ENCODE measurements at places on chromosomes 13 and 19. TPM values are rescaled to one million over a fixed set of nuclear protein-coding genes. Genes with fewer than 3 reads are reported as not detected.

Gene NLRP7
- not detected for total RNA-seq

Gene TGFBR3L
- total RNA-seq: 0.31 TPM

GRCh38 chr13:109684824-109685202 is 101.6 kb downstream of the IRS2 start:
- no peak overlapping the region for H3K4me3 ChIP-seq
- H3K4me1 ChIP-seq: peaks cover 7% of the 10 kb centered on the region
- peak; percentile 83 for DNase-seq
- H3K27me3 ChIP-seq: peaks cover 8% of the 10 kb centered on the region
- H3K27ac ChIP-seq: no peak overlapping the region

- H3K36me3 ChIP-seq: no peaks in the 10 kb centered on the region
- H3K4me3 ChIP-seq: no peak overlapping the region
- no peak for DNase-seq
- H3K27me3 ChIP-seq: no peaks in the 10 kb centered on the region
- H3K4me1 ChIP-seq: peaks cover 2% of the 10 kb centered on the region
Measured at GRCh38 chr13:106472621-106473020, 62.8 kb downstream of the EFNB2 start.

Gene ZNF28
- 14.9 TPM for total RNA-seq

Gene IRGQ
- 11.4 TPM for total RNA-seq

- H3K27ac ChIP-seq: no peak overlapping the region
- no peak overlapping the region for H3K4me3 ChIP-seq
- no peaks in the 10 kb centered on the region for H3K36me3 ChIP-seq
- no peak for DNase-seq
- no peaks in the 10 kb centered on the region for H3K4me1 ChIP-seq
- H3K27me3 ChIP-seq: no peaks in the 10 kb centered on the region
Measured at GRCh38 chr19:32773126-32773525, 53.6 kb downstream of the TDRD12 start.

Gene CACNA1A
- total RNA-seq: 0.58 TPM

Gene CYP4F2
- not detected for total RNA-seq

Gene ATP4A
- not detected for total RNA-seq

DNA sequence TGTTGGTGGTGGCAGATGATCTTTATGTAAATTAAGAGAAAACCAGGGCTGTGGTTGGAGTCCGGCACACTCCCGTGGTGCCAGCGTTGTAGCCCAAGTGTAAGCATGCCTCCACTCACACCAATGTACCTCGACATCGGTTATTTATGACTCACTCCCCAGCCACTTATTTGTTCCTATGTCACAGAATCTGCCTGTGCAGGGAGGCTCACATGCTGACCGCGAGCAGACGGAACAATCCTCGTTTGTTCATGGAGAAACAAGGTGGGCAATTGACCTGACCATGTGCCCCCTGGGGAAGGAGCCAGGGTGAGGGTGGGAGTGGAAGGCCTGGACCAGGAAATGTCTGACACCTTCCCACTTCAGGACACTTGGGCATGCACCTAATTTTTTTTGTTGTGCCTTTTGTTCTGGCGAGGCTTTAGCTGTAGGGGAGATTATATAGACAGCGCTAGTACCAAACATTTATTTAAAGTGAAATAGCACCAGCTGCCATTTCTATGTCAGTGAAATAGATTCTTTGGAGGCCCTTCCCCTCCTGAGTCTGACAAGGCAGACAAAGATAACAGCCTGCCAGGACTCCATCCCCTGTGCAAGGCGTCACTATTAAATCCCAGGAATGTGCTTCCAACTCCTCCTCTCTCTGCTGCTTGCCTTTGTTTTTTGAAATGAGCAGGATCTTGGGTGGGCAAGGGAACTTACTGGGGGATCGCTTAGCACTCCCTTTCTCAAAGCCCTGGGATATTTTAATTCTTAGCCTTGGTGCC is 394.2 kb downstream of the FGF9 start:
- peak; percentile 23 for DNase-seq
- H3K27me3 ChIP-seq: no peaks in the 10 kb centered on the region
- peaks cover 13% of the 10 kb centered on the region for H3K4me1 ChIP-seq
- H3K27ac ChIP-seq: no peak overlapping the region

DNA sequence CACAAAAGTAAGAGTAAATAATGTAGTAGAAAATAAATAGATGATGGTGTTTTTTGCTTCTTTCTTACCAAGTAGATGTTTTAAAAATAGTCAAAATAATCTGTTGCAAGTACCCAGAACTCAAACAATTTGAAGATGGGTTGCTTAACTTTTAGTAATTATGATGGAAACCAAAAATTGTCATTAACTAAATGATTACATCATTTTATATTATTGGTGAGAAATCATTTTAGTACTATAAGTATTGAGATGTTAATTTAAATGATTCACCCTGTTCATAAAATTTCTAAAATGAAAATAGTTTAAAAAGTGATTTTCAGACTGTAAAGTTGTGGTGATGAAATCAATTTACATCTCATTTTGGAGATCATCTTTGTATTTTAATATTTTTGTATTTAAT is 404.5 kb downstream of the GPC5 start:
- H3K4me3 ChIP-seq: no peak overlapping the region
- H3K27ac ChIP-seq: no peak overlapping the region
- no peaks in the 10 kb centered on the region for H3K4me1 ChIP-seq
- DNase-seq: no peak

- peaks cover 13% of the 10 kb centered on the region for H3K27me3 ChIP-seq
- no peak overlapping the region for H3K27ac ChIP-seq
- no peak overlapping the region for H3K4me3 ChIP-seq
- no peaks in the 10 kb centered on the region for H3K36me3 ChIP-seq
- DNase-seq: no peak
Measured at GRCh38 chr13:112194579-112194978, 127.6 kb downstream of the SOX1 start.

DNA sequence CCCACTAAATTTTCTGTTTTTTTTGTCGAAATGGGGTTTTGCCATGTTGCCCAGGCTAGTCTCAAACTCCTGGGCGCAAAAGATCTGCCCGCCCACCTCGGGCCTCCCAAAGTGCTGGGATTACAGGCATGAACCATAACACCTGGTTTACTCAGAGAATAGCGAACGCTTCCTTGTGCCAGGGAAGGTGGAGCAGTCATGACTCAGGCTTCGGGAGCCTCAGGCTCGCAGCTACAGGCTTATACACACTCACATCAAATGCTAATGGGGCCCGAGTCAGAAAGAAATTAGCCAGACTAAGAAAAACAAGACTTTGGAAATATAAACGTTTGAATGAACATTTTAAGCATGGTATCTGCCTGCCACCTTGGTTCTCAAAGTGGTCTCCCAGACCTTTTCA is 11.0 kb upstream of the TPT1 start:
- no peaks in the 10 kb centered on the region for H3K4me1 ChIP-seq

GRCh38 chr19:44847144-44848035 is 1.3 kb downstream of the NECTIN2 start:
- peaks cover 2% of the 10 kb centered on the region for H3K27me3 ChIP-seq
- peak; percentile 87 for DNase-seq
- H3K27ac ChIP-seq: peak overlapping the region; percentile 95
- peak overlapping the region; percentile 91 for H3K4me3 ChIP-seq

Measured in muscle of leg (tissue), 16 donors.